Fibroblast of skin of abdomen (primary cell): ENCODE measurements at places on chromosomes 16 and 17.

DNA sequence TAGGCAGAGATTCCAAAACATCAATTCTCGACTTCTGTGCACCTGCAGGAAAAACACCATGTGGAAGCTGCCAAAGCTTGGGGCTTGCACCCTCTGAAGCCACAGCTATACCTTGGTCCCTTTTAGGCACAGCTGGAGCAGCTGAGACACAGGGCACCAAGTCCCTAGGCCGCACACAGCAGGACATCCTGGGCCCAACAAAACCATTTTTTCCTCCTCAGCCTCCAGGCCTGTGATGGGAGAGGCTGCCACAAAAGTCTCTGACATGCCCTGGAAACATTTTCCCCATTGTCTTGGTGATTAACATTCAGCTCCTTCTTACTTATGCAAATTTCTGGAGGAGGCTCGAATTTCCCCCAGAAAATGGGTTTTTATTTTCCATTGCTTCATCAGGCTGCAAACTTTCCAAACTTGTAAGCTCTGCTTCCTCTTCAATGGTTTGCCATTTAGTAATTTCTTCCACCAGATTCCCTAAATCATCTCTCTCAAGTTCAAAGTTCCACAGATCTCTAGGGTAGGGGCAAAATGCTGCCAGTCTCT is 24.3 kb upstream of the COL1A1 start:
- no peak for DNase-seq

- no peak for DNase-seq
These were observed 17.8 kb upstream of the SLC6A4 start for GRCh38 chr17:30253312-30253711.

DNA sequence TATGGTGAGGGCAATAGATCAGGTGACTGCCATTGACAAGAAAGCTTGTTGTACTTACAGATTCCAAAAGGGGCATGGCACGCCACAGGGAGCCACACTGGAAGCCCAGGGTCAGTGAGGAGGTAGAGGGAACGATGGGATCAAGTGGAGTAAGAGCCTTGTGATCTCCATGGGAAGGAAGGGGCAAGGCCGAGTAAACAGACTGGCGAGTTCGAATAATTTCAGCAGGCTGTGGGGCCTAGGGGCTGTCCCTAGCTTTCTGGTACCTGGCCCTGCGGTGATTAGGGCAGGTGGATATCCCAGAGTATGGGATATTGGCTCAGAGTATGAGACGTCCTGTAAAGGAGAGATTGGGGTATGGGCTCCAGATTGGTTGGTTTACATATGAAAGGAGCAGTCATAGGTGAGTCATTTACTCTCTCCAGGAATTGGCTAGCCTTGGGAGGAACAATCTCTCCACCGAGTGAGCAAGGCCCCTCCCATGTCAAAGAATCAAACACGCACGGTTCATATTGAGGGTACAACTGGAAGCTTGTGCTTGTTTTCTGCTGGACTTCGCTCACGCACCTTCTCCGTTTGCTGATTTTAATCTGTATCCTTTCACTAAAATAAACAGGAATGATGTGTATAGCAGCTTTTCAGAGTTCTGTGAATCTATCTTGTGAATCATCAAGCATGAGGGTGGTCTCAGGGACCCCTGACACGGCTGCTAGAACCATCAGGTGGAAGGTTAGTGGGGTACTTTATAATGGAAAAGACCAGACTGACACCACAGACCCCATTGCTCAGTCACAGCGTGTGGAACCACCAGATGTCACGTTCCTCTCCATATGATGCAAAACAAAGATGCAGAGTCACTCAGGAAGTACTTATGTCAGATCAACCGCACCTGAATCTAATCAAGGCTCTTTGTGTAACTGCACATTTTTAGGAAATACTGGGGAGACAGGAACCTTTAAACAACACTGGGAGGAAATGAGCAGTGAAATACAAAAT is 27.9 kb downstream of the GABARAPL2 start:
- DNase-seq, result peak; percentile 80

GRCh38 chr17:6569370-6570285 is 13.3 kb upstream of the PITPNM3 start:
- peak; percentile 38 for DNase-seq

GRCh38 chr17:77142689-77143088 is 1.9 kb downstream of the SEC14L1 start:
- DNase-seq, result no peak
